ENCODE measurements at places on chromosomes 1 and 21. TPM values are rescaled to one million over a fixed set of nuclear protein-coding genes. Genes with fewer than 3 reads are reported as not detected.

The ANKRD45 gene
- 0.55 TPM for total RNA-seq

The FCRL2 gene
- total RNA-seq = not detected

The PTPN14 gene
- total RNA-seq = 37.4 TPM

The COL11A1 gene
- 0.38 TPM for total RNA-seq

The CAMK1G gene
- 0.21 TPM for total RNA-seq

The AADACL4 gene
- not detected for total RNA-seq

The MAP3K6 gene
- total RNA-seq = 8.6 TPM

The C8A gene
- total RNA-seq = not detected

GRCh38 chr1:1199961-1200875 is 6.2 kb downstream of the TNFRSF18 start:
- no peak for DNase-seq

GRCh38 chr1:155177192-155177917 is 3.7 kb downstream of the TRIM46 start:
- no peak for DNase-seq

DNA sequence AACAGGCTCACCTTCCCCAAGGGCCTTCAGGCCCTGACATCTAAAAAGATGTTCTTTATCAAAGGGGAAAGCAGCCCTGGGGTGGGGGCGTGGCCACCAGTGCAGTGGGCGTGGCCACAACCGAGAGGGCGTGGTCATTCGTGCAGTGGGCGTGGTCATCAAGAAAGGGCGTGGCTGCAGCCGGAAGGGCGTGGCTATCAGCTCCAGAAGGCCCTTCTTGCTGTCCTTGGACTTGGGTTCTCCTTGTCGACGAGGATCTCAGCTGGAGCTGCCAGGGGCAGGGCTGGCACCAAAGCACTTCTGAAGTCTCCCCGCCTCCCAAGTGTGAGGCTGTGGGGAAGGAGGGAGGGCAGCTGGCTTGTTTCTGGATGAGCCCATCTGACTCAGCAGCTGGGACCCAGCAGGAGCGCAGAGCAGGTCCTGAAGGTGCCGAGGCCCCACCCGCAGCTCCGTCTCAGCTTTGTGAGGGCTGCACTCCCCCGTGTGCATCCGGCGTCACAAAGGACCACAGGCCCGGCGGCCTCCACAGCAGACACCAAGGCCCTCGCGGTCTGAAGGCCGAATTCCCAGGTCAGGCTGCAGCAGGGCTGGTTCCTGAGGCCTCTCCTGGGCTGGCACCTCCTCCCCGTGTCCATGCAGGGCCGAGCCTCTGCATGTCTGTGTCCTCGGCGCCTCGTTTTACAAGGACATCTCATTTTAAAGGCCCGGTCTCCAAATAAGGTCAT is 12.8 kb downstream of the PDE9A start:
- DNase-seq = no peak

- DNase-seq = no peak
Measured at GRCh38 chr1:229828461-229828860, 202.4 kb downstream of the URB2 start.

GRCh38 chr1:3135073-3135702 is 66.2 kb downstream of the PRDM16 start:
- DNase-seq = no peak

- no peak for DNase-seq
Measured at GRCh38 chr1:214859647-214860046, 222.9 kb upstream of the KCNK2 start.

GRCh38 chr21:38310646-38311485 is 54.1 kb downstream of the KCNJ15 start:
- DNase-seq = no peak

DNA sequence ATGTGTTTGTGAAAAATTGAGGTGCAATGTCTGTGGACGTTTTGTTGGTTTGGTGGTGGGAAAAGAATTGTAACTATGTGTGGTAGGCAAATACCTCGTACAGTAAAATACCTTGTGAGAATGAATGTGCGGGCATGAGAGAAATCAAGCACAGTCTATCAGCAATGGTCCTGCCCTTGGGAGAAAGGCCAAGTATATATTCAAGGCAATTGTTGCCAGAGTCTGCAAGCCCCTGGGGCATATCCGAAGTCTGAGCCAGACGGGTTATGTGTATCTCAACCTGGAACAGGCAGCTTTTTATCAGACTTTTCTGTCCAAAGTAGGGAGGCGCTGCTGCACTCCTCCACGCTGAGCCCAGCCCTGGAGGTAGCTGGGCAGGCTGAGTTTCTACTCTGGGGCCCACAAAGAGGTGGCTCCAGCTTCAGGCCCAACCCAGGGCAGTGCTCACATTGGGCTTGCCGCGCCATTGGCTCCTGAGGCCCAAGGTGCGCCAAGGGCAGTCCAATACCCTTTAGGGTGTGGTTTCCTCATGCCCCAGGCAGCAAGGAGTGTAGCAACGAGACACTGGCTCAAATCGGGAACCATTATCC is 9.4 kb upstream of the GNL2 start:
- DNase-seq = no peak

GRCh38 chr1:231338270-231339128 is at the start of gene SPRTN:
TSS of gene SPRTN (plus strand) at chr1:231338293. CDS start at chr1:231338384, 91 bp downstream.
- DNase-seq = no peak

GRCh38 chr1:74620242-74620641 is 53.4 kb downstream of the ERICH3 start:
- no peak for DNase-seq

DNA sequence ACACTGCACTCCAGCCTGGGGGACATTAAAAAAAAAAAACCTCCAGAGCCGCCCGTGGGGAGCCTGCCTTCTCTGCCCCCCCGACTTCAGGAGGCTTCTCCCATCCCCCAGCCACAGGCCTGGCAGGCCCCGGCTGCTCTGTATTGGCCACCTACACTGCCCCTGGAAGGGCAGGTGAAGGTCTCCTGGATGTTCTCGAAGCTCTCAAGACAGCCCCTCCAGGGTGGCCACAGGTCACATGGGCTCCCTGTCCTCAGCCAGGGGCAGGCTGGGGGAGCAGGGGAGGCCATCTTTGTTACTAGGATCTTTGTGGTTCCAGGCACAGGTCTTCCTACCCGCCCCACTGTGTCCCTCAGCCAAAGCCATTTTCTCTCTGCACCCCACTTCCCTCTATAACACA is 32.8 kb downstream of the PADI6 start:
- no peak for DNase-seq

DNA sequence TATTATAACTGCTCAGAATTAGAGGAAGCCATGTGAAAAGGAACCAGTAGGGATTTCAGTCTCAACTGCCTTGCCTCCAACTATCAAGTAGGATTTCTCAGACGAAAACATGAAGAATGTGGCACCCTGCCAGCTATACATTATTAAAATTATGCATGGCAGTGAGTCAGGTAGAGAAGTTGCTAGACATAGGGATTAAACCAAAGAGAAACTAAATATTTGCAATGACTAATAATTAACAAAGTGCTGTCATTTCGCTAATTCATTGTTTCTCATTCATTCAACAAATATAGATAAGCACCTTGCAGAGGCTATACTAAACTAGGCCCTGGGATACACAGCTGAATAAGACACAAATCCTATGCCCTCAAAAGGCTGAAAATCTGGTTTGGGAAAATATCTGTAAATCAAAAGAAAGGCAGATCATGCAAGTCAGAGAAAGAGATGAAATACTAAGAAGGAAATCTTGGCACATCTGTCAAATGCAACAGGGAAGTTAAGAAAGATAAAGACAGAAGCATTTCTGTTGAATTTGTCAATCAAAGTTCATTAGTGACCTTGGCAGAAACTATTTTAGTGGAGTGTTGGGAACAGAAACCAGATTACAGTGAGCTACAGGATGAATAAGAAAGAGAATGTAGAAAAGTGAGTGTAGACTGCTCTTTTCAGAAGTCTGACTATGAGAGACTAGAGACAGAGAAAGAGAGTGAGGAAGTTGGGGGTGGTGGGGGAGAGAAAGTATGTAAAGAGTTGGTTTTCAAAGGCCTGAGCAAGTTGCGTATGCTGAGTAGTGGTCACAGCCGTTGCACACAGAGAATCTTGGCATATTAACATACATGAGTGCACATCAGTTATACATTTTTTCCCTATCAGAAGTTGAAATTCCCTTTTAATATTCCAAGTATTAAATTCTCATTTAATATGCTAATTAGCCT is 14.7 kb upstream of the NBPF11 start:
- DNase-seq = no peak

GRCh38 chr1:228089519-228090380 is 7.2 kb downstream of the ARF1 start:
- no peak for DNase-seq

- no peak for DNase-seq
Measured at GRCh38 chr1:222047366-222047765, 305.5 kb upstream of the DUSP10 start.

- DNase-seq = no peak
Measured at GRCh38 chr1:180188091-180188506, 33.4 kb downstream of the QSOX1 start.

DNA sequence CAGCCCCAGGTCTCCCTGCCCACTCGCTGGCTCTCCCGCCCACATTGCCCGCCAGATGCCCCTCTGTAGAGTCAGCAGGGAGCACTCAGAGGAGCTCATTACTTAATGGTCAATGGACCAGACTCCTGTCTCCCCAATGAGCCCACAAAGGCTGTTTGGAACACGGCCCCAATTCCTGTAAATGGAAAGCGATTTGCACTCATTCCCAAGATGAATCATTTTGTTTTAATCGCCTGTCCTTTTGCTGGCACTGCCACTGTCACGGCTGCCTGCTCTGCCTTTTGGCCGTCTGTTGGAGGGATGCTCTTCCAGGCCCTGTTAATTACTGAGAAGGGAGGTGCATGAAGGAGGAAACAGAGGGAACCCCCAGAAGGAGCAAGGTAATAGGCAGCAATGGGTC is 44.8 kb upstream of the ATP2B4 start:
- DNase-seq = no peak

GRCh38 chr21:36265431-36265830 is 54.6 kb upstream of the MORC3 start:
- no peak for DNase-seq

- DNase-seq = no peak
Measured at GRCh38 chr1:25501235-25502058, 42.0 kb upstream of the LDLRAP1 start.

- no peak for DNase-seq
Measured at GRCh38 chr1:31511848-31512615, 64.3 kb upstream of the TINAGL1 start.

GRCh38 chr1:14737561-14738094 is 139.1 kb downstream of the KAZN start:
- no peak for DNase-seq
